Frontal cortex (tissue), 4 donors: ENCODE measurements at places on chromosomes 11 and 22.

GRCh38 chr22:26461188-26461810, 22.3 kb downstream of the HPS4 start:
- DNase-seq, result no peak

DNA sequence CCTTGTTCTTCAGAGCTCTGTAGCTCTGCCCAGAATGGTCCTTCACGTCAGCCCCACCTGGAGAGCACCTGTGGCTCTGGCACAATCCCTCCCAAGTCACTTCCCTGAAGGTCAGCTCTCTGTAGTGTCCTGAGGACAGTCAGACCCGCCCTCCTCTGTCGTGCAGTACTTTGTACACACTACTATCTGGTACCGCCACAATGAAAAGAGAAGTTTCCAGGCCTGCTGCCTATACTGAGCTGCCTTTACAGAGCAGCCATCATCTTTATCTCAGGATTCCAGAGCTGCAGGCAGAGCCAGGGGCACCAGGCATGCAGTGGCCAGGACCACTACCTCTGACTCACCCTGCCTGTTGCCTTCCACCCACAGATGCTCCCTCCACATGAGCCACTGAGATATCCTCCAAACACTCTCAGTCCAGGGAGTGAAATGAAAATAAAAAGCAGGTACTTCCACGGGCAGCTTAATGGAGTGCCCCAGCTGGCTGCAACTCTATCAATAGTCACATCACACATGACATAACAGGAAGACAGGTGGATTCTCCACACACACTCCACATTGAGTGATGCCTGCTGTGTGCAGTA, 7.3 kb downstream of the PACSIN2 start:
- DNase-seq, result no peak

- DNase-seq, result peak; percentile 45
Measured at GRCh38 chr22:40533712-40534378, 102.7 kb downstream of the MRTFA start.

GRCh38 chr22:47128216-47128615, 365.8 kb downstream of the TBC1D22A start:
- DNase-seq, result no peak

DNA sequence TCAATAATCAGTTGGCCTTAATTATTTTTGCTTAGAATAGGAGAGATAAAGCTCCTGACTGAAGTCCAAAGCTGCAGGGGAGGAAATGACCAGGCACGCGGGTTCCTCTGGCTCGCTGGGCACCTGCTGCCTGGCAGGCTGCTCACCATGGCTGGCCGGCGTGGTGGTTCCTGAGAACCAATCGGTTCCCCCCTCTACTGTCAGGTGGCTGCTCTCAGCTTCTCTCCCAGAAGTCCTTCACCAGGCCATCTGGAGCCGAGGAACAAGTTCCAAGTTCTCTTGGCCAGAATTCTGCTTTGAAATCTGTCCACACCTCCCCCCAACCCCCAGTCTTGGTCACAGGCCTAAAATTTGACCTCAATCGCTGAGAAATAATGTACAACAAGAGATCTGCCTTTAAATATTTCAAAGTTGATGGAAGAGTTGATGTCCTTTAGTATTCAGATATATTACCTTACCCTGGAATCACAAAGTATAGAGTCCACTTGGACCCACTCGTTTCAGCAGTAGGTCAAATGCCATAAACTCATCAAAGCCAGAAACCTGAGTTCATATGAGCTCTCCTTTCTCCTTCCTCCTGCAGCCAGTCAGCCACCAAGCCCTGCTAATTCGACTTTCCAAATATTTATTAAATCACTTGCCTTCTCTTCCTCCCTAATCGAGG, 25.2 kb downstream of the EXPH5 start:
- DNase-seq, result no peak
